NCI-H187 (cell line): ENCODE measurements at places on chromosomes 4 and X.

DNA sequence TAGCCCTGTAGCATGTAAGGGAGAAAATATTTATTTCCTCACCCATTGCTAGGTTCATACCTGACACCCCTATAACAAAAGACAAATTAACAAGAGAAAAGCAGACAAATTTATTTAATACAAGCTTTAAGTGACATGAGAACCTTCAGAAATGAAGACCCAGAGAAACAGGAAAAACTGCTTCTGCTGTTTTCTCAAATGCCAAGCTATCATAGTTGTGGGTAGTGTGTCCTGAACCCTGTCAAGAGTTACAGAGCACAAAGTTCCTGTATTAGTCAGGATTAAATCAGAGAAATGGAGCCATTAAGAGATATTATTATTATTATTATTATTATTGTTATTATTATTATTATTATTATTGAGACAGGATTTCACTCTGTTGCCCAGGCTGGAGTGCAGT is 17.5 kb downstream of the CCDC160 start:
- DNase-seq: no peak

DNA sequence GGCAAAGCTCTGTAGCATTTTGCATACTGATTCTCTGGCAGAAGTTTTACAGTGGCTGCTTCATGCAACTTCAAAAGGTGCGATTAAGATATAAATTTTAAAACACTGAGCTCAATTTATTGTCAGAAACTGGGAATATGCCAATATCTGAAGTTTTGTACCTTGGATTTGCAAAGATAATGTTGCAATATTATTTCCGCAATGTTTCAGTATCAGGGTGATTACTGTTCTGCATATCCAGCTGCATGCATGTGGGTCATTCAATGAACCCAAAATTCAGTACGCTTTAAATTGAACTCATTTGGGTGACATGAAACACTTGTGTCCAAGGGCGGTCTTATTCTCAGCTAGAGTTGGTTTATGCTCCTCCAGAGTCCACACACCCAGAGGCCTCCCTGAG is 26.2 kb downstream of the TRMT10A start:
- DNase-seq: no peak

- no peak for DNase-seq
Observed at GRCh38 chr4:159855731-159856130, 752.9 kb downstream of the RAPGEF2 start.

- DNase-seq: no peak
Observed at GRCh38 chrX:109704563-109704962, 28.5 kb downstream of the ACSL4 start.

GRCh38 chrX:114582264-114582632 is 1.6 kb upstream of the HTR2C start:
- no peak for DNase-seq
